Glutamatergic neuron (in vitro differentiated cells): ENCODE measurements at places on chromosomes 12 and 14. TPM values are rescaled to one million over a fixed set of nuclear protein-coding genes. Genes with fewer than 3 reads are reported as not detected.

DNA sequence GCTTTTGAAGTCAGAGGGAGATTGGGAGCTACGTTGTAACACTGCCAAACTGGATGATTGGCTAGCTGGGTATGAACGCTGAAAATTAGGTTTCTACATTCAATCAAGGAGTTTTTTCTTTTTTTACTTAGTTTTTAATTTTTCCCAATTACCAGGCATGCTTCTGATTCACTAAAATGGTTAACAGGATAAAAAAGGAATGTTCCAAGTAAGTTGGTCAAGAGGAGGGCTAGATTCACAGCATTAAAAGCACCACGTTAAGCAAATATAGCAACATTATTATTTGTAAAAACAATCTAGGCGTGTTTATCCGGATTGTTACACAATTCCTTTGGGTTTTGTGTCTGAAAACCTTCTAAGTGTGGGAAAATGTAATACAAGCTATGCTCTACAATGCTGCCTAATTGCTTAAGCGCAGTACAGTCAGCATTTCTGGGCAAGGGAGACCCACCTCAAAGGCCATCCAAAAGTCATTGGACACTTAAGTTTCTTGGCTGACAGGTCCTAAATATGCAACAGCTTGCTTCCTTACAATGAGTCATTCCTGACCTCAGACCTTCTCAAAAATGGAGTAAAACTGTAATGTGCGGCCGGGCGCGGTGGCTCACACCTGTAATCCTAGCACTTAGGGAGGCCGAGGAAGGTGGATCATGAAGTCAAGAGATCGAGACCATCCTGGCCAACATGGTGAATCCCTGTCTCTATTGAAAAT is 1.2 kb downstream of the RPLP0 start:
- H3K4me1 ChIP-seq, result peaks cover 10% of the 10 kb centered on the region
- peaks cover 2% of the 10 kb centered on the region for H3K27me3 ChIP-seq
- peak overlapping the region; percentile 98 for H3K4me3 ChIP-seq
- peak overlapping the region; percentile 98 for H3K27ac ChIP-seq

- H3K27ac ChIP-seq, result peak overlapping the region; percentile 99
- peak overlapping the region; percentile 38 for H3K4me3 ChIP-seq
- peaks cover 35% of the 10 kb centered on the region for H3K4me1 ChIP-seq
- H3K27me3 ChIP-seq, result peaks cover 39% of the 10 kb centered on the region
- peaks cover 5% of the 10 kb centered on the region for H3K36me3 ChIP-seq
- DNase-seq, result peak; percentile 74
Observed at GRCh38 chr12:124395284-124395752, 100.4 kb downstream of the RFLNA start.

DNA sequence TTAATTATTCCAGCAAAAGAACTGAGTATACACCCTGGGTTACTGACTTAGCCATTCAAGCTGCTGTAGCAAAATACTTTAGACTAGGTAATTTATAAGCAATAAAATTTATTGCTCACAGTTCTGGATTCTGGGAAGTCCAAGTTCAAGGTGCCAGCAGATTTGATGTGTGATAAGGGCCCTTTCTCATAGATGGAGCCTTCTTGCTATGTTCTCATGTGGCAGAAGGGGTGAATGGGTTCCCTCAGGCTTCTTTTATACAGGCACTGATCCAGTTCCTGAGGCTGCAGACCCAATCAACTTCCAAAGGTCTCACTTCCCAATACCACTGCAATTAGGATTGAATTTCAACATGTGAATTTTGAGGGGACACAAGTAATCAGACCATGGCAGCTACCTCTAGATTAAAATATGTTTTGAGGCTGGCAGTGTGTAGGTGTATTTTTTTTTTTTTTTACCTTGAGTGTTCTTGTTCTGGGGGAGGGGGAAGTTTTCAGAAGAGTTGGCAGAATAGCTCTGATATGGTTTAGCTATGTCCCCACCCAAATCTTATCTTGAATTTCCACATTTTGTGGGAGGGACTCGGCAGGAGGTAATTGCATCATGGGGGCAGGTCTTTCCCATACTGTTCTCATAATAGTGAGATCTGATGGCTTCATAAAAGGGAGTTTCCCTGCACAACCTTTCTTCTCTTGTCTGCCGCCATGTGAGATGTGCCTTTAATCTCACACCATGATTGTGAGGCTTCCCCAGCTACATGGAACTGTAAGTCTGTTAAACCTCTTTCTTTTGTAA is 178.2 kb downstream of the RASSF9 start:
- H3K27me3 ChIP-seq, result peaks cover 4% of the 10 kb centered on the region
- DNase-seq, result no peak
- no peak overlapping the region for H3K4me3 ChIP-seq
- no peak overlapping the region for H3K27ac ChIP-seq
- no peaks in the 10 kb centered on the region for H3K4me1 ChIP-seq
- H3K36me3 ChIP-seq, result peaks cover 13% of the 10 kb centered on the region

- peaks cover 2% of the 10 kb centered on the region for H3K27me3 ChIP-seq
- no peak overlapping the region for H3K4me3 ChIP-seq
- H3K27ac ChIP-seq, result no peak overlapping the region
- DNase-seq, result no peak
Observed at GRCh38 chr14:74081491-74081890, 2.8 kb downstream of the ALDH6A1 start.

- no peaks in the 10 kb centered on the region for H3K27me3 ChIP-seq
- no peak for DNase-seq
- no peak overlapping the region for H3K4me3 ChIP-seq
- peaks cover 13% of the 10 kb centered on the region for H3K36me3 ChIP-seq
- no peaks in the 10 kb centered on the region for H3K4me1 ChIP-seq
Observed at GRCh38 chr12:43345023-43345422, 207.0 kb downstream of the ADAMTS20 start.

DNA sequence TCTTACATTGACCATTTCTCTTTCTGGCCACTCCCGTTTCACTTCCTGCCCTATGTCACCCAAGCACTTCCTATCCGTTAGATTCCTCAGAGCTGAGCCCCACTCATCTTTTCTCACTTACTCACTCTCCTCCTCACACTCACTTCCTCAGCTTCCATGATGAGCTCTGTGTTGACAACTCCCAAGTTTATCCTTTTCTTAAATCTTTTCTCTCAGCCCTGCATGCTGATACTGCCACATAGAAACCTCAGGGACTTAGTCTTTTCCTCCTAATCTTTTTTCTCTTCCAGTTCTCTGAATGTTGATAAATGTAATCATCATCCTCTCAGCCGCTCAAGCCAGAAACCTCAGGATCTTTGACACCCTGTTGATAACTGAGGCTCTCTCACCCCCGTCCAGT is 99.6 kb downstream of the ANO6 start:
- H3K36me3 ChIP-seq, result no peaks in the 10 kb centered on the region
- H3K4me3 ChIP-seq, result no peak overlapping the region
- no peak for DNase-seq
- H3K27me3 ChIP-seq, result peaks cover 1% of the 10 kb centered on the region
- no peaks in the 10 kb centered on the region for H3K4me1 ChIP-seq
- H3K27ac ChIP-seq, result no peak overlapping the region

- H3K36me3 ChIP-seq, result no peaks in the 10 kb centered on the region
- no peak for DNase-seq
- H3K27me3 ChIP-seq, result no peaks in the 10 kb centered on the region
- H3K4me3 ChIP-seq, result no peak overlapping the region
- no peak overlapping the region for H3K27ac ChIP-seq
Observed at GRCh38 chr12:9883175-9883574, 1.9 kb downstream of the KLRF2 start.

- no peak overlapping the region for H3K4me3 ChIP-seq
- peaks cover 5% of the 10 kb centered on the region for H3K4me1 ChIP-seq
- DNase-seq, result no peak
- no peak overlapping the region for H3K27ac ChIP-seq
- no peaks in the 10 kb centered on the region for H3K27me3 ChIP-seq
- H3K36me3 ChIP-seq, result peaks cover 25% of the 10 kb centered on the region
Observed at GRCh38 chr14:72744416-72745120, 149.3 kb downstream of the DPF3 start.

DNA sequence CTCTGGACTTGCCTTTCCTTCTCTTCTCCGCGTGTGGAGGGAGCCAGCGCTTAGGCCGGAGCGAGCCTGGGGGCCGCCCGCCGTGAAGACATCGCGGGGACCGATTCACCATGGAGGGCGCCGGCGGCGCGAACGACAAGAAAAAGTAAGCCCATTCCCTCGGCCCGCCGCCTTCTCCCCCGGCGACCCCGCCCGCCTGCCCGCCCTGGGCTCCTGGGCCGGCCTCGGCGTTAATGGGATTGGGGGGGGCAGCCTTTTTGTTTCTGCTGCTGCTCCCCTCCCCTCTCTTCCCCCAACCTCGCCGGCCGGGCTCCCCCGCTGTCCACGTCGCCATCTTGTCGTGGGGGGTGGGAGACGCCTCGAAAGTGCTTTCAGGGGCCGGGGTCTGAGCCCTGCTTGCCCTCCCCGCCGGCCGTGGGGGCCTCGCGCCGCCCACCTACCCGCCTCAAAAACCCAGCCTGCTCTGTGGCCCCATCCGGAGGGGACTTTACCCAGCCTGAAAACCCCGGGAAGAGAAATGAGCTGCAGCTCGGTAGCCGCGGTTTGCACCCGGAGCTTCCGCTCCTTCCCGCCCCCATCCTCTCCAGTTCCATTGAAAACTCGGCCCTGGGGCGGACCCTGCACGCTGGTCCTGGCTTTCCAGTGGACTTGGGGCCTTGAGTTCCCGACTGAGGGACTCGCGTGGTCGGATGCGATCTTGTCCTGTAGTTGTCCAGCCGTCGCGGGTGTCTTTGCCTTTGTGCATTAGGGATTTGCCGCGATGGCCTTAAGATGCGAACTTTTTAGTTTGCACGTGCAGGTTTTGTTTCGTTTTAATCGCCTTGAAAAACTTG is 598 bp downstream of the HIF1A start:
- H3K27ac ChIP-seq, result peak overlapping the region; percentile 97
- DNase-seq, result peak; percentile 75
- H3K36me3 ChIP-seq, result no peaks in the 10 kb centered on the region
- H3K4me1 ChIP-seq, result peaks cover 26% of the 10 kb centered on the region
- H3K27me3 ChIP-seq, result peaks cover 12% of the 10 kb centered on the region

DNA sequence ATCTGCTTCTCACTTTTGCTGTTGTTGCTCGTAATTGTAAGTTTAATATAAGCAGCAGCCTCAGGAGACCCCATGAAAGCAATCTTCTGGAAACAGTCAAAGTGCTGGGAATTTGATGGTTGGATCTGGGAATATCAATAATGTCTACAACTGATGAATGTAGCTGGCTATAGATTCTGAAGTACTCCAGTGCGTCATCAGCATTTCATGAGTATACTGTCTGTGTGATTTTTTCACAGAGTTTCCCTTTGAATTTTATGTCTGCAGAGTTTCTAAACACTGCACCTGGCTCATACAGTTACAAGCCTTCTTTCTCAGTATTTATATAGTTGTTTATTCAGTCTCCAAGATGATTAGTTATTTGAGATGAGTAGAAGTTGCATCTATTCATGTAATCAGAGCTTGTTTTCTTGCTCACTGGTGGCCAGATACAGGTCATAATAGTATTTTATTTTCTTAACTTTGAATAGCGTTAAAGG is 222.3 kb downstream of the RAD51B start:
- DNase-seq, result no peak
- H3K4me3 ChIP-seq, result no peak overlapping the region
- no peak overlapping the region for H3K27ac ChIP-seq
- H3K27me3 ChIP-seq, result no peaks in the 10 kb centered on the region
- peaks cover 10% of the 10 kb centered on the region for H3K4me1 ChIP-seq

GRCh38 chr12:69991690-69992288 is 166.8 kb downstream of the MYRFL start:
- H3K36me3 ChIP-seq, result no peaks in the 10 kb centered on the region
- no peak for DNase-seq
- no peak overlapping the region for H3K4me3 ChIP-seq
- H3K4me1 ChIP-seq, result peaks cover 8% of the 10 kb centered on the region
- no peaks in the 10 kb centered on the region for H3K27me3 ChIP-seq

DNA sequence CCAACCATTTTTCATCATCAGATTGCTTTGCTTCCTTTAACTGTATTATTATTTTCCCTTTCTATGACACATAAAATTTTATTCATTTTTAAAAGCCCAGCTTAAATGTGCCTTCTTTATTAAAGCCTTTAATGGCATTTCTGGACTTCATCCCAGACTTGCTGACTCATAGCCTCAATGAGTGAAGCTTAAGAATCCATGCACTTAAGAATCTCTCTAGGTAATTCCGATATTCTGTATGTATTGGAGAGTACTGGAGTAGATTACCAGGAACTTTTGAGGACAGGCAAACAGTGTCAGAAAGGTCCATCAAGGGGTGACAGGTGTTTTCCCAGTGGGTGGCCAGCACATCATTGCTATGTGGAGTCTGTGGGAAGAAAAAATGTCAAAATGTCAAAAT is 107.9 kb downstream of the PTPRQ start:
- no peak overlapping the region for H3K27ac ChIP-seq
- H3K36me3 ChIP-seq, result no peaks in the 10 kb centered on the region
- H3K27me3 ChIP-seq, result no peaks in the 10 kb centered on the region
- DNase-seq, result no peak
- H3K4me1 ChIP-seq, result no peaks in the 10 kb centered on the region

DNA sequence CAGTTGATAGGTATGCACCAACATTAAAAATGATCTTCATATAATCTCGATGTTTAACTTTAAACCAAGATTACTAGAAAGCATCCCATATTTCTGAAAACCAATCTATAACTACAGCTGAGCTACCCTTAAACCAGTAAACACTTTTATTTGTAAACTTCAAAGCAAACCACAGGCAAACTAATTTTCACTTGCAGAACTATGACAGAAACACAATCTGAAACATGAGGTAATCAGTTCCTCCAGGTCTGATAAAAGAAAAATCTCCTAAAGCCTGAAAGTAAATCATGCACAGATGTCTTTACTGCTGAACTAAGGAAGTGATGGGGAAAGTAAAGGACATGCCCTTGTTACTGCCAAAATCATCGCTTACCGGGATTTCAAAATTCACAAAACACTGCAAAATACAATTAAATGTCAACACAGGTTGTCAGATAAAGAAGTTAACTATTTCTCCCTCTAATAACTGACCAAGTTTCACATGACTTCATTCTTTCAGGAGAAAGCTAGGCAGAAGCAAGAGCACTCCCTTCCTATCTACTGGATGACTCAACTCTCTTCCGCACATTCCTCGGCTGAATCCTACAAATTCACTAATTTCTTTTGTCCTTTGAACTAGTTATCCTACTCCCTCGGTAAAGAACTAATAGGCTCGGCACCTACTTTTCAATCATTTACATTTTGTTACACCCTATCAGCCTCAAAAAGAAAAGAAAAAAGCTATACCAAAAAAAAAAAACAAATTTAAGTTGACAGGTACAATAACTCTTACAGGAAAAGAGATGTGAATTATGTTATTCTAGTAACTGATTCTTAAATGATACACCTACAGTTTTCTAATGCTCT is 1.4 kb downstream of the EEA1 start:
- peak overlapping the region; percentile 88 for H3K4me3 ChIP-seq
- H3K27me3 ChIP-seq, result no peaks in the 10 kb centered on the region
- no peak for DNase-seq

The SLC10A1 gene
- not detected for total RNA-seq

The GUCY2C gene
- not detected for total RNA-seq

The CLEC2A gene
- total RNA-seq, result not detected

The TEP1 gene
- total RNA-seq, result 22.7 TPM

The PIK3C2G gene
- total RNA-seq, result not detected

The USP44 gene
- total RNA-seq, result 2.7 TPM

The RHOJ gene
- total RNA-seq, result not detected

The TECPR2 gene
- total RNA-seq, result 24.5 TPM

The SDS gene
- total RNA-seq, result not detected
